ENCODE measurements at places on chromosomes 3 and 15.
A peak's percentile ranks its signal among the peaks of the same experiment; 100 is the strongest.

DNA sequence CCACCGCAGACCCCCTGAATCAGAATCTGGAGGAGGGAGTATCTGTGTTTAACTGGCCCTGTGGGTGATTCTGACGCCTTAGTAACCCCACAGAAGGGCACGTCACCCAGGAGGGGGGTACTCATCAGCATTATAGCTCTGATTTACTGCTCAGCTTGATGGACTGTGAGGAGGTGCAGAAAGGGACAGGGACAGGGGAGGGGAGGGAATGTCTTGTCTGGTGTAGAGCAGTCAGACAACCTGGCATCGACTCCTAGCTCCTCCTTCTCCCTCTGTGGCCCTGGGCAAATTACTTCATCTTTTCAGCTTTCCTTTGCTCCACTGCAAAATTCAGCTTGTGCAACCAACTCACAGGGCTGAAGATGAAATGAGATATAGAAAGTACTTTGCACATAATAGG lies 42.3 kb upstream of the GLCE start:
- DNase-seq, result no peak

GRCh38 chr15:28936081-28936480 lies 50.3 kb downstream of the APBA2 start:
- DNase-seq, result no peak

DNA sequence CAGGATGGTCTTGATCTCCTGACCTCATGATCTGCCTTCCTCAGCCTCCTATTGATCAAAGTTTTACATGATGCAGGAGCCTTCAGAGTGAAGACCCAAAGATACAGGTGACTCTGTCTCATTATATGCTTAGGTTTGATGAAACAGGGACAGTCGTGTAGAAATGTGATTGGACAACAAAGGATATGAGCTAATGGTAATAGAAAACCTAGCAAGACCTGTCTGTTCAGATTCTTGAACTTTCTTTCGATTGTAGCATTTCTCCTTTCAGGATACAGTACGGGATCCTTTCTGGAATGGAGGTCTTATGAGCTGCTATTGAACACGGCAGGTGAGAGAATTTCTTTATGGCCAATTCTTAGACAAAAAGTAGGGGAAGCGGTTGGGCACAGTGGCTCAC lies at the start of gene ACKR2:
Gene ACKR2, plus strand, starts transcription at position 244 of the 400 bp plus-strand sequence. CDS start 55,058 bp downstream, outside the sequence.
- no peak for DNase-seq

- no peak for DNase-seq
These were observed 1384.0 kb downstream of the ZPLD1 start for GRCh38 chr3:103818800-103819199.

DNA sequence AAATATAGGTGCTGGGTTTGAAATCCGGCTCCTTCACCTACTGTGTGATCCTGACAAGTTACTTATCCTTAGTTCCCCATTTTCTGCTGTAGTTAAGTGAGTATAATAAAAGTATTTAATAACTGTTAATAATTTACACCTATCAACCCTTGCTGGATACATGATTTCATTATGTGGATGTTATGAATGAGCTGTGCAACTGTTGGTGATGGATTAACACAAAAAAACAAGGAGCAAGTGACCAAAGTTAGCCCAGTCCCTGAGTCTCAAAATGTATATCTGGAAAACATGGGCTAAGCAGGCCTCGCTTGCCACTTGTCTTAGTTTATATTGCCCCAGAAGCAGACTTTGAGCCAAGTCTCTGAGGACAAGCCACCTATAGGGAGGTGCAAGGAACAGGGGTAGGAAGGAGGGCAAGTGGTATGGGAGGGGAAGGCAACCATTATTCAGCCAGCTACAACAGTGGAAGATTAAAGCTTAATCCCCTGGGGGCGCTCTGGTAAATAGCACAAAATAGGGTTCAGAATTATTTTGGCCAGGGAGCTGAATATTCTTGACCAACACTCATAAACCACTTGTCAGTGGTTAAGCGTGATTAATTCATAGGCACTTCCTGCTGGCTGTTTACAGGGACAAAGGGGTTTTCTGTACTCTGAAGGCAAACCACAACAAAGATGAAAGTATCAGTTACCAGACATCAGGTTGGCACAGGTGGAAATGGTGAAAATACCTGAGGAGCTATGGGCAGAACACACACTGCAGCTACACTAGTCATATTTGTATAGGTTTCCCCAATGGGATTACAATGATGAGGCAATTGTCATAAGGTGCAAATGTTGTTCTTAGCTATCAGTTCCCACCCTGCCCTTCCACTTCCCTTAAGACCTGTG lies 76.2 kb downstream of the TRIM42 start:
- DNase-seq, result peak; percentile 57
